Dorsolateral prefrontal cortex (tissue), 122 donors: ENCODE measurements at places on chromosomes 5 and 9. TPM values are rescaled to one million over a fixed set of nuclear protein-coding genes. Genes with fewer than 3 reads are reported as not detected.

The SLC28A3 gene
- not detected for total RNA-seq

The PCDH12 gene
- 0.44 TPM for total RNA-seq

The PCDHGA4 gene
- 5.8 TPM for total RNA-seq

The LCP2 gene
- 10.7 TPM for total RNA-seq

The POU4F3 gene
- total RNA-seq = 0.47 TPM

The CATSPER3 gene
- 0.60 TPM for total RNA-seq

DNA sequence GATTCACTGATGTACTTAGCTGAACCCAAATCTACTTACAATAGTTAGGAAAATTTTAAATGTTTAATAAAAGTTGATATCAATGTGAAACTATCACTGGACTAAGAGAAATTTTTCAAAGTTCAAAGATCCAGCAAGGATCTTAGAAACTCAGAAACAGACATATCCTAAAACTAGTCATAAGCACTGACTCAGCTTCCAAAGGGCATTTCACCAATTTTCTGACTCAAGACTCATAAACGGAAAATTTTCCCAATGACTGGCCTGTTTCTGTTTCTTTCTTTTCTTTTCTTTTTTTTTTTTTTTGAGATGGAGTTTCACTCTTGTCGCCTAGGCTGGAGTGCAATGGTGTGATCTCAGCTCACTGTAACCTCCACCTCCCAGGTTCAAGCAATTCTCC is 66.6 kb downstream of the CDC14B start:
- DNase-seq = no peak

DNA sequence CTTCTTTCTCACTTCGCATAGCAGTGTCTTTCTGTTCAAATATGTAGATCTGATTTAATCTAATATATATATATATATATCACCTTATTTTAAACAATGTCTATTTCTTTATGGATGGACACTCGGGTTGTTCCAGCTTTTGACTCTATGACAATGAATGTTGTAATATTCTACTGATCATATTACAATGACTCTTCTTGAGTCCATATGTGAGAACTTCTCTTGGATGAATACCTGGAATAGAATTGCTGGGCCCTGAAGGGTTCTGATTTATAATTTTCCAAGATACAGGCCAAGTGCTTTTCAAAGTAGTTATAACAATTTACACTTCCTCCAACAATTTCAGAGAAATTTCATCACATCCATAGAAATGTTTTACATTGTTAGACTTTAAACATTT is 28.8 kb downstream of the NTRK2 start:
- DNase-seq = no peak

GRCh38 chr5:16983972-16984371 is 47.9 kb upstream of the MYO10 start:
- DNase-seq = no peak

DNA sequence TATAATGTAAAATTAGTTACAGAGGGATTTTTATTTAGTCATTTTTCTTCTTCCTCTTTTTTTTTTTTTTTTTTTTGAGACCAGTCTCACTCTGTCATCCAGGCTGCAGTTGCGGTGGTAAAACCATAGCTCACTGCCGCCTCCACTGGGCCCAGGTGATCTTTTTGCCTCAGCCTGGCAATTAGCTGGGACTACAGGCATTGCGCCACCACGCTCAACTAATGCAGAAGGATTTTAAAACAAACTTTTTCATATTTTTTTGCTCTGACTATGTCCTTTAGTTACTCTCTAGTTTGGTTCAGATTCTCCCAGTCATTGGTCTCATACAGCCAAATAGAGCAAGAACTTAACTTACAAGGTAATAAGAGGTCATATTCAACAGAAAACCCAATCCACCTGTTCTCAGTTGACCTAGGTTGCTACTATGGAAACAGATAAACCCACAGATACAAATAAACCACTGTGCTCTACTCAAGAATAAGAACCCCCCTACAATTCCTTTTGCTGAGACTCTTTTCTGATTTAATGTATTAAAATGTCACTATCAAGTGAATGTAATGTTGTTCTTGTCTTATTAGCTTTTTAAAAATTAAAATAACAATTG is 50.1 kb upstream of the TTC39B start:
- no peak for DNase-seq

- peak; percentile 49 for DNase-seq
These were observed 1.2 kb upstream of the PCSK1 start for GRCh38 chr5:96434201-96434645.

DNA sequence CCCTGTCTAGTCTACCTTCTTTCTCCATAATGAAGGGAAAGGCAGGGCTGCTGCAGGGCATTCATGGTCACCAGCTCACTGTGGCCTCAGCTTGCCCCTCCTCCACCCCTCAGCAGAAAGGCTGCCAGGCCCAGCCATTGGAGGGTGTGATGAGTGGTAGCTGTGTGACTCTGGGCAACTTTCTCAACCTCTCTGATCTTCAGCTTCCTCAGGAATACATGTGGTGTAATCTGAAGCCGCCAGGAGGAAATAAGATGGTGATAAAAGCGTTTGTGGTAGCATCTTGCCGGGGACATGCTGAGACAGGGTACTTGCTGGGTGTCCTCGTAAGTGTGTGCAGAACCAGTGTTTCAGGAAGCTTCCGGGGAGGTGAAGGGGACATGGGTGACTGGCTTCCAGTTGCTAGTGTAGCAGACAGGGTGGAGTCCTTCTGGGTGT is 9.8 kb downstream of the CXCL14 start:
- no peak for DNase-seq

DNA sequence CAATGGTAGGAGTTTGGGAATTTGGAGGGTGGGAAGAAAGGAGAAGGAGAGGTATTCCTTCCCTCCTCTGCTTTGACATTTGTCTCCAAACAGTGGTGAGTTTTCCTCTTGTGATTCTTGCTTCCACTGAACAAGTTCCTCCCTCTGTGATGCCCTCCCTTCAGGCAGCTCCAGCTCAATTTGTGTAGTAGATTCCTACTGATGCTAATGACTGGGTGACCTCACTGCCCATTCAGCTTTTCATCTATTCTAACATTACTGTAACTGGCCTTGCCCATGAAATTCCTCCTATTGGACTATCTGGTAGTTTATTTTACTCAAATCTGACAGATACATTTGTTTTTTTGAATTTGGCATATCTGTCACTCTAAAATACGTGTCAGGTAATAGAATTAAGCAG is 121.4 kb downstream of the NFIB start:
- no peak for DNase-seq
